ENCODE measurements at places on chromosomes 6 and 20.

DNA sequence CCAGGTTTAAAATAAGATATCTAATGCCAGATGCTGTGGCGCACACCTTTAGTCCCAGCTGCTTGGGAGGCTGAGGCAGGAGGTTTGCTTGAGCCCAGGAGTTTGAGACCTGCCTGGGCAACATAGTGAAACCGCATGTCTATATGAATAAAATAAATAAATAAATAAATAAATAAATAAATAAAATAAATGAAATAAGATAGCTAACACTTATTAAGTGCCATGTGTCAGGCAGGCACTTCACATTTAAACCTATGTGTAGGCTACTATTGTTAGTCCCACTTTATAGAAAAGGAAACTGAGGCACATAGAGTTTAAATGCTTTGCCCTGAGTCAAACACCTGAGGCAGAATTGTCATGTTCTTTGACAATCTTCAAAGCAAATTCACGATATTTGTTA is 32.9 kb upstream of the RREB1 start:
- DNase-seq, result no peak

DNA sequence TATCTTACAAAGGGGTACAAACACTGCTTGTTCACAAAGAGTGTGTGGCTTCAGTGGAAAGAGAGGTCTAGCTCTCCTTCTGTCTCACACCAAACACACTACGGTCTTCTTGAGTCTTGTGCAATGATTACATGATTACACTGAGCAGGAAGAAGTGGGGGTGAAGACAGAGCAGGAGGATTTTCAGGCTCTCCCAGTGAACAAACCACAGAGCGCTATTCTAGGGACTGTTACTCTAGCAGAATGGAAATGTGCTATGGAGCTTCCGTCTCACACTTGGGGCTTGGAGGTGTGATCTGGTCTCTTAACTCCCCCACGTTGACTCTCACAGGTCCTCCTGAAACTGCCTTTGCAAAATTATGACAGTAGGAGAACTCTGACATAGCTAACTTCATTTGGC is 203.4 kb downstream of the MYLK4 start:
- DNase-seq, result no peak

DNA sequence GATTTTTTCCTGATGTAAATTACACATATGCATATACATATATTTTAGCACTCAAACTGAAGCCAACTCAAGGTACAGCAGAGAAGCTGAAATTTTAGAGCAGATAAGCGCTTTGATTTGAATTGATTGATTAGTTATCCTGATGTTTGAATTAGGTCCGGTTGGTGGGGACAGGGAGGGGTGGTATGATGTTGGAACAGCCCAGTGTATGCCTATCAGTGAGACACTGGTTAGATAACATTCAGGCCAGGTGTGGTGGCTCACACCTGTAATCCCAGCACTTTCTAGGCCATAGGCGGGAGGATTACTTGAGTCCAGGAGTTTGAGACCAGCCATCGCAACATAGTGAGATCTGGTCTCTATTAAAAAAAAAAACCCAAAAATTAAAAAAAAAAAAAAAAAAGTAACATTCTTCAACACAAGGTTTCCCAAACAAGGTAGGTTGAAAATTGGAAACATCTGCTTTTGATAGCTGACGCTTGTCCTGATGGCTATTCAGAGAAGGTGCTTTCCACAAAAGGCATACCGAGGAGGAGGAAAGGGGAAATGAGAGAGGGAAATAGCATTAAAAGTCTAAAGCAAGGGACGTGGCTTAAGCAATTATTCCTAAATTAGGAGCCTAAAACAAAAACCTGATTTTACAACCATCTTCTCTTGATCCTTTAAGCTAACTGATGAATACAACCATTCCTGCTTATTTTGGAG is 288.4 kb upstream of the JARID2 start:
- DNase-seq, result no peak

- DNase-seq, result no peak
Measured at GRCh38 chr6:27839626-27840475, 72.3 kb downstream of the OR2B2 start.

- DNase-seq, result peak; percentile 60
Measured at GRCh38 chr6:44001318-44002066, 125.8 kb downstream of the MRPL14 start.

DNA sequence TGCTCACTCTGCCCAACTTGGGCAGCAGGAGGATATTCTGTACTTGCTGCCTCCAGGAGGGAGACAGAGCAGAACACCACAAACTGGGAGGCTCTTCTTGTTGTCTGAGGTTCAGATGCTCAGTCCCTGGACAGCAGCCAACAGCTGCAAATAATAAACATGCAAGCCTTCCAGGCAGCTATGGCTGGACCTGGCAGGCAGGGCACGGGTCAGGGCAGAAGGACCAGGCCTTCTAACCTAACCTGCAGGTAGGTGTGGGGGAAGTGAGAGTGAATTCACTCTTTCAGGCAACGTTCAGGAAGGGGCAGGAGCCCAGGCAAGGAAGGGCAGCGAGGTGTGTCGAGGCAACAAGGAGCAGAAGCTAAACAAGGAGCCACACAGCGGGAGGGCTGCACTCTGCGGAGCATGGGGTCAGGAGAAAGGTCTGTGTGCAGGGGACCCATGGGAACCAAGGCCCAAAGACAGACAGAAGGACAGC is 31.5 kb downstream of the NINL start:
- no peak for DNase-seq

- no peak for DNase-seq
Measured at GRCh38 chr20:56909918-56910714, 281.0 kb downstream of the TFAP2C start.

GRCh38 chr20:22620342-22620741 is 36.0 kb upstream of the FOXA2 start:
- DNase-seq, result no peak

Data from activated CD8-positive, alpha-beta memory T cell treated with anti-CD3 and anti-CD28 coated beads, Interleukin-2, amount 50 U/mL, for 48 hours (primary cell).